ENCODE measurements at places on chromosomes 3 and 15. TPM values are rescaled to one million over a fixed set of nuclear protein-coding genes. Genes with fewer than 3 reads are reported as not detected.

DNA sequence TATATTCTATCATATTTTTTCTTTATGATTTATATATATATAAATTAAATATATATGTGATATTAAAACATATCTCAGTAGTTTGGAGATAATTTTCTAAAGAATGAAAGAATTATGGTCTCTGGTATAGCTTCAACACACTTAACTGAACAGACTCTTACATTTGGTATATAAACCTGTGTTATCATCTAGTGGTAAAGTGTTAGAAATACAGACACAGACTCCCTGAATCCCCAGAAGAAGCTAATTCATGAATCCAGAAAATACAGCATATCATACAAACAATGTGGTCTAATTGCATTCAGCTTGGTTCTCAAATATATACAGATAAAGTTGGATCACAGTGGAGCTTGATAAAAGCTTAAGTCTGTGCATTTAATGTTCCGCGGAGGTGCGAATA lies 1100.4 kb downstream of the ROBO2 start:
- H3K4me1 ChIP-seq: peaks cover 5% of the 10 kb centered on the region
- H3K4me3 ChIP-seq: no peak overlapping the region
- no peak overlapping the region for H3K27ac ChIP-seq
- no peaks in the 10 kb centered on the region for H3K36me3 ChIP-seq
- no peaks in the 10 kb centered on the region for H3K27me3 ChIP-seq
- DNase-seq: no peak

- no peaks in the 10 kb centered on the region for H3K27me3 ChIP-seq
- H3K36me3 ChIP-seq: no peaks in the 10 kb centered on the region
- H3K4me1 ChIP-seq: peaks cover 34% of the 10 kb centered on the region
- no peak overlapping the region for H3K27ac ChIP-seq
- no peak overlapping the region for H3K4me3 ChIP-seq
These were observed 15.4 kb upstream of the LARP6 start for GRCh38 chr15:70869346-70869745.

GRCh38 chr3:52917044-52917443 lies 19.7 kb upstream of the STIMATE start:
- H3K27me3 ChIP-seq: no peaks in the 10 kb centered on the region
- no peaks in the 10 kb centered on the region for H3K36me3 ChIP-seq
- H3K27ac ChIP-seq: no peak overlapping the region
- no peaks in the 10 kb centered on the region for H3K4me1 ChIP-seq
- DNase-seq: no peak

DNA sequence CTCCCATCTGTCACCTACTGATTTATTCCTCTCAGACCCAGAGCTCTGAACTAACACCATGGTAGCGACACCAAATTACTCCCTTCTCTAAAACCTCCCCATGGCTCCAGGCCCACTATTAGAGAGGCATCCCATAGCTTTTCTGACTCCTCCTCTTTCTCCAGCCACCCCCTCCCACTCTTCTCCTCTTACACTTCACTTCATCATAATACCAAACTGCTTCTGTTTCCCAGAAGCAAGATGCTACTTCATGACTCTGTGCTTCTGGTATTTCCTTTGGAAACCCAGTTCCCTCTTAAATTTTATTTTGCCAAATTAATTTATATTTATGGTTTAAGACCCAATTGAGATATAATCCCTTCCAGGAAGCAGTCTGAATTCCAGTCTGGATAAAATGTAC lies 465.1 kb upstream of the PDZRN3 start:
- H3K4me3 ChIP-seq: no peak overlapping the region
- DNase-seq: peak; percentile 22
- peaks cover 10% of the 10 kb centered on the region for H3K27me3 ChIP-seq
- H3K4me1 ChIP-seq: no peaks in the 10 kb centered on the region

PSTPIP1 gene
- 0.38 TPM for total RNA-seq

ALG1L2 gene
- total RNA-seq: not detected

GRCh38 chr3:41137686-41138111 lies 61.6 kb upstream of the CTNNB1 start:
- no peak overlapping the region for H3K4me3 ChIP-seq
- H3K27ac ChIP-seq: no peak overlapping the region
- H3K27me3 ChIP-seq: no peaks in the 10 kb centered on the region
- no peaks in the 10 kb centered on the region for H3K4me1 ChIP-seq

- H3K4me3 ChIP-seq: no peak overlapping the region
- H3K36me3 ChIP-seq: no peaks in the 10 kb centered on the region
- no peak for DNase-seq
- H3K27ac ChIP-seq: no peak overlapping the region
- no peaks in the 10 kb centered on the region for H3K27me3 ChIP-seq
These were observed 846.1 kb upstream of the CFAP20DC start for GRCh38 chr3:59895972-59896371.

ROPN1 gene
- not detected for total RNA-seq

ASB14 gene
- not detected for total RNA-seq

DNA sequence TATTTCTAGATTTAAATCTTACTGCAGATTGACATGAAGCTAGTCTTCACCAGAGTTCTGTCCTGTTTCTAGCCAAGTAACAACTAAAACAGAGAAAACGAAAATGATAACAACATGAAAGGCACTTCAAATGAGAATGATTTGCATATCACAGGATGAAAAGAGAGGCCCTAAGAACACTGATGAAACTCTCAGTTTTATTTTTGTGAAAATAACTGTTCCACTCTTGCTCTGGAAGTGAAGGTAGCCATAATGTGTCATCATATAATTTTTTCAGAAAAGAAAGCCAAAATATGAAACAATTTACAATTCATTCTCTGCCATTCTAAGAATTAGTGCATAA lies 274.4 kb downstream of the ADAMTSL3 start:
- no peaks in the 10 kb centered on the region for H3K4me1 ChIP-seq
- H3K36me3 ChIP-seq: no peaks in the 10 kb centered on the region
- H3K4me3 ChIP-seq: no peak overlapping the region
- H3K27me3 ChIP-seq: peaks cover 16% of the 10 kb centered on the region
